Spinal cord (tissue), 10 donors: ENCODE measurements at places on chromosomes 4 and X. TPM values are rescaled to one million over a fixed set of nuclear protein-coding genes. Genes with fewer than 3 reads are reported as not detected.
A peak's percentile ranks its signal among the peaks of the same experiment; 100 is the strongest.

- DNase-seq, result no peak
Observed at GRCh38 chrX:11665168-11666111, at the start of gene ARHGAP6. Gene ARHGAP6 (minus strand): TSS chrX:11665920. CDS start chrX:11664828, 1,092 bp downstream.

GRCh38 chr4:69497076-69497475, 1.4 kb upstream of the UGT2B4 start:
- no peak for DNase-seq

- no peak for DNase-seq
Observed at GRCh38 chr4:6513678-6514077, 41.3 kb upstream of the PPP2R2C start.

DNA sequence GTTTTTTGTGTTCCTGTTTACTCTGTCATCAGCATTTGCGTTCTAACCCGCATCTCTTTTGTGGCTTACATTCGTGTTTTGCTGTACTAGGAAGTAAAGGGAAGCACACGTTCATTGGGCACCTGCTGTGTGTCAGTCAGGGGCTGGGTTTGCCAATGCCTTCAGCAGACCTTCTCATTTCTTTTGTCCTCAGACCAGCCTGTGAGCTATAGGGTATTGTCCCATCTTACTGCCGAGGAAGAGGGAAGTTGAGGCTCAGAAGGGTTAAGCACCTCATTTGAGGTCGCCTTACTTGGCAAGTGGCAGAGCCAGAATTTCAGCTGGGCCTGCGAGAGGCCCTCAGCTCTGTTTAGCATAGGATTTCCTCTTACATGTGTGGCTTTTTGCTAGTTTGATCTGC, 8.7 kb downstream of the TBC1D14 start:
- DNase-seq, result no peak

DNA sequence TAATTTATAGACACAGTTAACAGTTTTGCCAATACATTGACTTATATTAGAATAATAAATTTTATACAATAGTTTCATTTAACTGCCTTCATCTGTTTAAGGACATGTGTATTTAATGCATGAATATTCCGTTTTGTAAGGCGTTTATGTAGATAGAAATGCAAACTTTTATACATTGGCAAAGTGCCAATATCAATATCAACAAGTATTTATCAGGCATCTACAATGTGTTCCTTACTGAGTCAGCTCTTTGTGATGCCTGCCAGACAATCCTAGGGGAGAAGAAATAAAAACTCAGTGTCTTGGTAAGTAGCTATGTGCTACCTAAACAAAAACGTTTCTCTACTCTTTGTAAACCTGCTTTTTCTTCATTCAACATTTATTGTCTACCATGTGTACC, 1142.2 kb downstream of the C4orf33 start:
- no peak for DNase-seq

- DNase-seq, result no peak
Observed at GRCh38 chrX:131979116-131979515, 44.0 kb upstream of the STK26 start.

- no peak for DNase-seq
Observed at GRCh38 chrX:52507331-52507730, 9.5 kb downstream of the XAGE1B start.

DNA sequence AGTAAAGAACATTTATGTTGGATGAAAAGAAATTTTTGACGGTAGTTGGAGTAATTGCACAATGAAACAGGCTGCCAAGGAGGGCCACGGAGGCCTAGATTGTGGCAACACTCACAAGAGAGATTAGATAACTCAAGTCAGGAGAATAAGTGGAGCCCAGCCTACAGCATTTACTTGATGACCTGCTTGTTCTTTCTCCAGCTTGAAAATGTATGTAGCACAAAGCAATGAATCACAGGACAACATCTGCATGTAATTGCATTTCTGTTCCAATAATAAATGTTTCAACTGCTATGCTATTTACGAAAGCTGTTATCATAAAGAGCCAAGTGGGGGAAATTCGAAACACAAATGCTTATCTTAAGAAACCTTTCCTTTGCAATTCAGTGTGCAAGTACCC, 221.2 kb upstream of the MID1 start:
- DNase-seq, result no peak

DNA sequence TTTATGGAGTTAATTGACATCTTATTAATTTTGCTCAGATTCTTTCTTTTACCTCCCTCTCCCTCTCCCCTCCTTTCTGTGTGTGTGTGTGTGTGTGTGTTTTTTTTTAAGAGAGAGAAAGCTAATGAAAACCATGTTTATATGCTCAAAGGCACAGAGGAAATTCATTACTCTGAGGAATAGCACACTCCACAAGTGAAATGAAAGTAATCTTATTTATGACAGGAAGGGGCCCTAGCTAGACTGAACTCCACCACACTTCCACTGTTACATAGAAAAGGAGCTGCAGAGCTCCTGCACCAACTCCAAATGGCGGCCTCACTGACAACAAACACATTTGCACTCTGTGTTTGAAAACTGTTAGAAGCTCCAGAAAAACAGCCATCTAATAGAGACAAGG, 150.6 kb downstream of the RASL11B start:
- DNase-seq, result no peak

FOXR2 gene
- polyA plus RNA-seq, result not detected

RASL11B gene
- polyA plus RNA-seq, result 9.2 TPM

FSTL5 gene
- polyA plus RNA-seq, result 35.7 TPM

DNA sequence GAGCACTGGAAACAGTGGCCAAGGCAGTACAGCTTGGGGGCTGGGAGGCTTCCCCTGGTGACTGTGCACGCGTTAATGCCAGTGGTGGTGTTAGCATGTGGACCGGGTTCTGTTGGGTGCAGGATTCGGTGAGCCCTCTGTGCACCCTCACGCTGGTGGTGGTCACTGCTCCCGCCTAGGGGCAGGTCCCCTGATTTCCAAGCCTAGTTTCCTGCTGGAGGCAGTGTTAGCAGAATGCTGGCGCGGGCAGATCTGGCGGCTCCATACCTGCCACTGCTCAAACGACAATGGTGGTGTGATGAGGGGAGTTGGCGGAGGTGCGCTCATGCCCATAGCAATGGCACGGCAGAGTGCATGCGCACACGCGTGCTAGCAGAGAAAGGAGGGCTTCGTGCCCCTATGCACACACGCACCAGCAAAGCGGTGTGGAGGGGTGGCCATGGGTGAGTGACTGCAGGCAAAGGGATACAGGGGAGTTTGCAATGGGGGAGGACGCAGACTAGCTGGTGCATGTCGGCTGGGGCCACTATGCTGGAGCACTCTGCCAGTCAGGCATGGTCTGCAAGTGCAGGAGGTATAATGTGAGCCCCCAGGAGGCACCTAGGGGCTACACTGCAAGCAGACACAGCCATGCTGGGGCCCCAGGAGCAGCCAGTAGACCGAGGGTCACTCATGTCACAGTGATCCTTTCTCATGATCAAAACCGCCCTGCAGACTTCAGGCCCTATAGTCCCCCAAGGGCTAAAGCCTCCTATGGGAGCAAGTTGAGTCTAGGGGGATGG, 93.0 kb downstream of the MAGEE1 start:
- no peak for DNase-seq

STATH gene
- not detected for polyA plus RNA-seq

- DNase-seq, result no peak
Observed at GRCh38 chrX:105821471-105822121, 743 bp upstream of the NRK start.

- DNase-seq, result no peak
Observed at GRCh38 chr4:86452422-86452891, 92.6 kb upstream of the MAPK10 start.

DNA sequence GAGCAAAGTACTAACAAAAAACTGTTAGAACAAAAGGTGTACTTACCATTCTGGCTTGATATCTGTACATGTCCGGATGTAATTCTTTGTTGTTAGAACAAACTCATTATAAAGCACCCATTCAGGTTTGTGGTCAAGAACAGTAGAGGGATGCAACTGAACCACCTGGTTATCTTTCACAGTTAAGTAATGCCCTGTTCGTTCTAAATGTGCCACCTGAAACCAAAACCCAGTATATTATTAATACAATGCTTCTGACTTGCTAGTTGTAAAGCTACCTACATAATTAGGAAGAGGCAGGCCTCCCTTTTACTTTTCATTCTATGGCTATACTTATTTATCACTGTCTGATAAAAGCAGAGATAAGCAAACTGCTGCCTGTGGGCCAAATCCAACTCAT, 54.8 kb downstream of the DHX15 start:
- no peak for DNase-seq

DNA sequence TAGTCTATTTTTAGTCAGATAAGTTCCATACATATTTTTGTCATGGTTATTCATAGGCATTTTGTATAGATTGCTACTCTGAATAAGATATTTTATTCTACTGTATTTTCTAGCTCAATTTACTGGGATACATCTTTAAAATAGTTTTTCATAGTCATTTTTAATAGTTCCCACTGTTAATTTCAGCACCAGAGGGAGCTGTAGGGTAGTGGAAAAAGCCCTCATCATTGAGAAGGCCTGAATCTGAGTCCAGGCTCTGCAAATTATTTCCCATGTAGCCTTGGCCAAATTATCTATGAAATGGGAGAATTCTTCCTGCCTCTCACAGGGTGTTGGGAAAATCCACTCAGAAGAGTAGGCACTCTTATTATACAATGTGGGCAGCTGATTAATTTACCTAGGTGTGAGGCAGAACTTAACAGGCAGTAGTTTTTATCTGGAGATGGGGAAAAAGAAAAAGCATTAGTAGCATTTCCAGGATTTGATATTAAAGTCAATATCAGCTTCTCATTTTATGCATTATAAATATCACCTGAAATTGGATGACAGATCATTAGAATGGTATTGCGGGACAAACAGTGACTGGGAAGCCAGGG, 102.9 kb upstream of the PAQR3 start:
- DNase-seq, result peak; percentile 70
